Anterior cingulate cortex (tissue), 58 donors: ENCODE measurements at places on chromosomes 1 and 21.

DNA sequence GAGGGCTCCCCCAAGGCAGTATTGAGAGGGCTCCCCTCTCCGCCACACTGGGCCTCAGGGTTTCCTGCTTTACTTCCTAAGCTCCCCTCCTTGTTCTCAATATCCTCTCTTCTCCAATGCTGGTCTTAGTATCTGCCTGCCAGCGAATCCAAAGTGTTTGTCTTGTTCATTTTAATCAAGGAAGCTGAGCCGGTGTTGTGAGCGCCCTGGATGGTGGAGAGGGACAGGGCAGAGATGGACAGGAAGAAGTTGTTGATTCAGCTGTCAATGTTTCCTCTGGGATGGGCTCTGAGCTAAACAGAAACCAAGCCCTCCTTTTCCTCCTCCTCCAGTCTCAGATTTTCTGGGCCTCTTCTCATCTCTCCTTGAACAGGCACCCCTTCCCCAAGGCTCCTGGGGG lies 5.4 kb downstream of the OLFML3 start:
- no peak for DNase-seq

DNA sequence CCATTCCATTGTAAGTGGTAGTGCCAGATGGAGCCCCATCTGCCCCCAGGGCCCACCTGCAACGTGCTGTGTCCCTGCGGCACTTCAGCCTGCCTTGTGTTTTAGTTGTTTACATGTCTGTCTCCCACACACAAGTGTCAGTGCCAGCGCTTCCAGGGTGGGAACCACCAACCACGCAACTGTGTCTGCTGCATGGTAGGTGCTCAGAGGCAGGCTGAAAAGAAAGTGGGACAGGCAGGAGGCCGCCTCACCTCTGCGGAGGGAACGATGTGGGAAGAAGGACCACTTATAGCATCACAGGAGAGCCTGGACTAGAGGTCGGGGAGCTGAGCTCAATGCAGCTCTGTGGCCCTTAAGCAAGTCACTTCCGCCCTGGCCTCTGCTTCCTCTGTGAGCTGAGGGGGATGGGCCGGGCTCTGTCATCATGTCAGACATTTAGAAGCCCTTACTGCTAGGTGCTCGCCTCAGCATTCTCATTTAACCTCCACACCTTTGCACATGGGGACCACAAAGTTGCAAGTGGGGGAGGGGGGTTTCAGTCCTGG lies 17.9 kb downstream of the SLC9A1 start:
- peak; percentile 32 for DNase-seq

- no peak for DNase-seq
Measured at GRCh38 chr21:45468051-45468970, 63.3 kb downstream of the COL18A1 start.

DNA sequence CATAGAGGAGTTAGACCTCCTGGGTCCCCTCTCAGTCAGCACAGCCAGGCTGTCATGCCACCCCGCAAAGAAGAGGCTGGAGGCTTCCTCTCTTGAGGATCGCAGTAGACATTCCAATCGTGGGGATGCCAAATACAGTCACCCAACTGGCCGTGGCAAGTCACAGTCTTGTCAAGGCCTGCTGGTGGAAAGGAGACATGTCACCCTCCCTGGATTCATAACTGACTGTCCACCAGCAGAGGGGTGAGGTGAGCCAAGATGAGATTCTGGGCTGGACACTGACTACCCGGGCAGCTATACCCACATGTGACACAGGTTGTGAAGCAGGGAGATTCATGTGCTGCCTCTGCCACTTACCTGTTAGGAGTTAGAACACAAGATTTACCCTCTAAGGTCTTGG lies 123.5 kb upstream of the NGF start:
- no peak for DNase-seq

- no peak for DNase-seq
Measured at GRCh38 chr1:39167632-39168209, 36.8 kb upstream of the MACF1 start.

GRCh38 chr1:82225421-82226185 lies 424.9 kb downstream of the ADGRL2 start:
- DNase-seq: no peak

GRCh38 chr21:24976238-24976637 lies 631.0 kb downstream of the MRPL39 start:
- no peak for DNase-seq

- no peak for DNase-seq
Measured at GRCh38 chr1:205391386-205391785, 30.5 kb downstream of the LEMD1 start.

- DNase-seq: no peak
Measured at GRCh38 chr1:228081578-228082213, 812 bp upstream of the ARF1 start.

DNA sequence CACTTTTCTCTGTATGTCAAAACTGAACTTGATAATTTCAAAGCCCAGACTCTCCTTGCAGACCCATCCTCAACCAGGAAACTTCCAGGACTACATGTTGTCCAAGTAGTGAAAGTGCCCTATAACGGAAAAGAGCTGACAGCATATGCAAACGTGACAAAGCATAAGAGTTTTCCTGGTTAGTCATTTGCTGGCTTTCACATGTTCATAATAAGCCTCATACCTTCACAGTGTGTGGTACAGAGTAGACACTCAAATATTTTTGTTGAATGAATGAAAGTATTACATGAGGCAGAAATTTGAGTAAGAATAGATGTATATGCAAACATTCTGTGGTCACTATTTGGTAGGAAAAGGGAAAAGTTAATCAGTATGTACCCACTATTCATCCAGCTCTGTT lies 473.3 kb downstream of the MRPL39 start:
- no peak for DNase-seq
